ENCODE measurements at places on chromosomes 5 and 9.
A peak's percentile ranks its signal among the peaks of the same experiment; 100 is the strongest.

DNA sequence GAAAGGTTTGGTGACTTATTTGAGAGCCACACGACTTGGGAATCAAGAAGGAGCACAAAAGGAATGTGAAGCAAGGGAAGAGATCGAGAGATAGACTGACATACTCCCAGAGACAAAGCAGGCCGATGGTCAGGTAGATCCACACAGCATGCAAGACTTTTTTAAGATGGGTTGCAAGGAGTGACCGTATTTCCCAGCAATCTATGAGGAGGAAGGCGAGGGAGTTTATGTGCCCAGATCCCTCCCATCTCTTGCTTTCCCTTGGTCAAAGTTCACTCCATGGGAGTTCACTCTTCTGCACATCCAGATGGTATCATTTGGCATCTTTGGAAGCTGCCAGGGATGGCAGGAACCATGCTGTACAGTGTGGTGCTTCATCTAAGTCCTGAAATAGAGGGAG lies 148.9 kb downstream of the RMI1 start:
- no peak for DNase-seq

DNA sequence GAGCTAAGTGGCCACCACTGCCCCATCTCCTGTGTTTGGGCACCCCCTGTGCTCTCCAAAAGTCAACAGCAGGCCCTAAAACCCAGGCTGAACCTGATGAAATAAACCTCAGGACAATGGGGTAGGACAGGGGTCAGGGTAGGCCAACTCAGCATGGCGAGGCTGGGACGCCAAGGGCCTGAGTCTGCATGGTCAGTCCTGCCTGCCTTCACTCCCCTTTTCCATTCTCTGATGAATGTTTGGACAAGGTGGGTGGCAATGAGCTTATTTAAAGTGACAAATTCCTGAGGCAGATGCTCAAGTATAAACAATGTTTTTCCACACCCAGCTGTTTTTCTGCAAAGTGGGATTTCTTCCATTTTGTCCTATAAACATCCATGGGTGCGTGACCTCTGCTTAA lies 47.2 kb upstream of the CXCL14 start:
- DNase-seq, result no peak

DNA sequence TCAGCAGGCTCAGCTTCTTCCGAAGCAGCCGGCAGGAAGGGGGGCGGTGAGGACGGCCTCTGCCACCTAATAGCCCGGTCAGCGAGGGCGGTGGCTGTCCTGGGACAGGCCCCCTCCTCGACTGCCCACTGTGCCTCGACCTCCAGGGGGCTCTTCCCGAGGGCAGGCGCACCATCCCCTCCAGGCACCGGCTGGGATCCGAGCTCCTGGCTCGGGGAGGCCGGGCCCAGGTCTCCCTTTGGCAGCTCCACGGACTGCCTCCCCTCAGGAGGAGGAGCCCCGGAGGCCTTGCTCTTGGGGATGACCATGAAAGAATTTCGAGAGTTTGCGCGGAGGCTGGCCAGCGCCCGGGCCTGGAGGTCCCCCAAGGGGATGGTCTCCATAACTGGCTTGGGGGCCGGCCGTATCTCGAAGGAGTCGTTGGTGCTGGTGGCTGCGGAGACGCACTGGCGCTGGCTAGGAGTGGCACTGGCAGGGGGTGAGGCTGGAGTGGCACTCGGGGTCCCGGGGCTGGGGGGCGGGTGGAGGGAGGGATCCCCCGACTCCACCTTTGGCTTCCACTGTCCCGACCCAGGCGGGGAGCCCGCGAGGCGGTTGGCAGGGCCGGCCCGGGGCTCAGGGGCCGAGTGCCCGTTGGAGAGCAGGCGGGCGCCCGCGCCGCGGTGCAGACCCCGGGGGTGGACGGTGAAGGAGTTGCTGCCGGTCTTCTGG lies 975 bp downstream of the TPRN start:
- DNase-seq, result no peak

DNA sequence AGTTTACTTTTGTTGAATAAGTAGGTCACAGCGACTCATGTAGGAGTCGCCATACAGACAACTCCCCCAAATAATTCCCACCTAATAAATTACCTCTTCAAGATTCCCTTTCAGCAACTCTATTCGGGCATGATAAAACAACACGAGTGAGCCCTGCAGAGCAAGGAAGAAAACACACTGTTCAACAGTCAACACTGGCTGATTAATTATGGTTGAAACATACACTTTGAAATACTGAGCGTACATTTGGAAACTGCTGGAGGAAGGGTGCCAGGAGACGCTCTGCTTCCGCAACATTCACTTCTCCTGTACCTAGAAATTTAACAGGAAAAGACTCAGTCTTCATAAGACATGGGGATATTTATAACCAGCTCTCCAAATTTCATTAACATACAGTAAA lies 117.5 kb downstream of the TTC39B start:
- no peak for DNase-seq

DNA sequence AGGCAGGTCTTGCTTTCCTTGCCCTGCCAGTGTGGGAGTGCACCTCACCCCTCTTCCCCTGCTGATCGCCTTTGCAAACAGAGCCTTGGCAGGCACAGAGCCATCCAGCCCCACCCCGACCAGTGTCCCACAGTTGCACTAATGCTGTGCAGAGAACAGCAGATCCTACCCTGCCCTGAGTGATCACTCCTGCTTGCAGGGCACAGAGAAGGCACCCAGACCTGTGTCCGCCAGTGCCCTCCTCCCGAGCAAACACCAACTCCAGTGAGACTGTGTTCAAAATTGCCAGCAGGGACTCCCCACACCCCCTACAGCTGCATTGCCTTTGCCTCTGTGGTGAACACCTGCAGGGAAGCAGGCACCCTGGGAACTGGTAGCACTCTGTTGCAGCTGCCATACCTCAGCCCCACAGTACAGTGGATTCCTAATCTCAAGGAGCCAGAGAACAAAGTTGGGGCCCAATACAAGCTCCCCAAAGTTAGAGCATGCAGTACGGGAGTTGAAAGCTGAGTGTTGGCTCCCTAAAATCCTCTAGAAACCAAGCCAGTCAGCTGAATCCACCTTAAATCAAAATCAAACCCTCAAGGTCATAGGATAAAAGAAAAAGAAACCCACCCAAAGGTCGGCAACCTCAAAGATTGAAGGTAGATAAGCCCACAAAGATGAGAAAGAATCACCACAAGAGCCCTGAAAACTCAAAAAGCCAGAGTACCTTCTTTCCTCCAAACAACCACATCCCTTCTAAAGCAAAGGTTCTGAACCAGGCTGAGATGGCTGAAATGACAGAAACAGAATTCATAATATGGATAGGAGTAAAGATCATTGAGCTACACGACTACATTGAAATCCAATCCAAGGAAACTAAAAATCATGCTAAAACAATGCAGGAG lies 92.9 kb upstream of the PIK3R1 start:
- DNase-seq, result no peak

GRCh38 chr9:23747088-23748075 lies 78.7 kb downstream of the ELAVL2 start:
- no peak for DNase-seq

DNA sequence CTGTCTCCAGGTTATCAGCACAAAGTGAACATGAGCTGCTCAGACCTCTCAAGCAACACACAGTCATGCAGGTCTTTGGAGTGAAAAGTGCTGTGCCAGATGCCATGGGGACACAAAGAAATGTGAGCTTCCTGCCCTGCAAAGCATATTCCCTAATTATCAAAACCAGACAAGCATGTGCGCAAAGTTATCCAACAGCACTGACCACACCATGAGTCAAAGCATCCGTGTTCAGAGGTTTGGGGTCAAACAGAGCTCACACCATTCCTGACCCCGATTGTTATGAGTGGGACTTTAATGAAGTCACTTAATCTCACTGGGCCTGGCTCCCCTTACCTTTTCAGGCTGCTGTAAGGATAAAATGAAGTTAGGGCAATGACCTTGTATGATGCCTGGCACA lies 138.5 kb downstream of the SLIT3 start:
- DNase-seq, result peak; percentile 46

GRCh38 chr9:122200960-122201595 lies 27.7 kb downstream of the LHX6 start:
- no peak for DNase-seq

GRCh38 chr9:93585695-93586094 lies 9.3 kb downstream of the PHF2 start:
- DNase-seq, result no peak

DNA sequence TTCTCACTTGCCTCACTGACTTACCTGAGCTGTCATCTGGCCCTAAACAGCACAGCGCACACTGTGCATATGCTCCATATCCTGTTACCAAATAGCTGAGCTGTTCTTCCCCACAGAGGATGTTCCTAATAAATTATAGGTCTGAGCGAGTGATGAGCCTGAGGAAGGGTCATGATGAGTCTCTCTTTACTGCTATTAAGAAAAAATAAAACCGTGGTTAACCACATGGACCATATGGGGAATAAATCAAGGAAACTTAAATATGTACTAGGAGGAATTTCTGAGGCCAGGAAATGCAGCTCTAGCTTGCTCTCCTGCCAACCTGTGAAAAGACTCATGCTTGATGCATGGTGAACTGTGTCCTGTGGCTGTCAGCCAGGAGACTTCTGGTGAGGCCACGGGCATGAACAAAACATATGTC lies 424.8 kb upstream of the DMAC1 start:
- no peak for DNase-seq

GRCh38 chr9:107485458-107486043 lies 4.0 kb downstream of the KLF4 start:
- no peak for DNase-seq

DNA sequence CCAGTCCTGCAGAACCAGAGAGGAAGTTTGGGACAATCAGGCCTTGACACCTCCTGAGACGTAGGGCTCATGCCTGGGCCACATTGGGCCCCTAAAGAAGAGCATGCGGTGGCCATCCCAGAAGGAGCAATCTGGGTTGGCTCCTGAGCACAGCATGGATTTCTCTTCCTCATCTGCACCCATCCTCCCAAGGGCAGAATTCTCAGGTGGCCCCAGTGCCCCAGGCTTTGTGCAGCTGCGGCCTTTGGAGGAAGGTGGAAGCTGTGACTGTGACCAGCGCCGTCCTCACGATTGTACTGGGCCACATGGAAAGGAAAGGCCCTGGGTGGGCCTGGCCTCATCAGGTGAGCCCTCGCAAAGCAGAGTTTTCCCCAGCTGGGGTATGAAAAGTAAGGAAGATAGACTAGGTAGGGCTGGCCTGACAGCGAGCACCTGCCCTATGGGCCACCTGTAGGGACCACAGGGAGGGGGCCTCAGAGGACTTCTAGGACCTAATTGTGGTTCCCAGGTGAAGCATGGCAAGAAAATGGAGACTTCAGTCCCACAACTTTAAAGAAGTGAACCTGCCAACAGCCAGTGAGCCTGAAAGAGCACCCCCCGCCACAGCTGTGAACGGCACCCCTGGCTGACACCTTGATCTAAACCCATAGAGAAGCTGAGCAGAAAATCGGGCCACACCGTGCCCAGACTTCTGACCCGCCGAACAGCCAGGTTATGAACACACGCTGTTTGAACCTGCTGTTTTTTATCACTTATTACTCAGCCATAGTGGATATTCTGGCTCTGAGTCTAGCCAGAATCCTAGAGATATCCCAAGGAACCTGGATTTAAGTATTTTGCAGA lies 164.1 kb downstream of the IRX2 start:
- DNase-seq, result no peak

- DNase-seq, result no peak
These were observed 453.7 kb downstream of the LRRC70 start for GRCh38 chr5:63032343-63032742.

GRCh38 chr9:135879619-135880018 lies 27.7 kb downstream of the CAMSAP1 start:
- no peak for DNase-seq

GRCh38 chr9:73179589-73179988 lies 27.9 kb downstream of the ANXA1 start:
- no peak for DNase-seq

DNA sequence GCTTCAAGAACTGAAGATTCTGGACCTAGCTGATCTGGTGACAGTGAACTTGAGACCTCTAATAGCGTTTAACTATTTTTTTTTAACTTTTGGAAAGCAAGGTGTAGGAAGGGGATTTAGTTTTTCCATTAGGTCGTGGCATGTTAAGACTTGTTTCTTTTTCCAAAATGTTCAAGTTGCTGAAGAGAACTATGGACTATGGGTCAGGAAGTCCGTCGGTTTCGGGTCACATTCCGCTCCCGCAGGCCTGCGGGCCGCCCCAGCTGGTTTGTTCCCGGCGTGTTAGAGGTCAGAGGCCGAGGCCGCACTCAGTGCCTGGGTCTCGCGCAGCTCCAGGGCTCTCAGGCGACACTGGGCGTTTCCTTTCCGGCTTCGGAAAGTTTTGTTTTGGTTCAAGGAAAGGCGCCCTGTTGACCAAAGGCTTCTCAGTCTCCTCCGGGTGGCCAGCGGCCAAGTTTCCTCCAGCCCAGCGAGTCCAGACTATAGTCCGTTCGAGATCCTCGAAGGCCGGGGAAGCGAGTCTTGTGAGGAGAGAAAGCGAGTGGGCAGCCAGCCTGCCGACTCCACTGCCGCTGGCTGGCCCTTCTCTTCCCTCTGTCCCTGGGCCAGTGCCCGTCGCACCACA lies 586 bp upstream of the FCHO2 start:
- DNase-seq, result no peak

GRCh38 chr9:109579191-109579948 lies 81.3 kb upstream of the PTPN3 start:
- no peak for DNase-seq

DNA sequence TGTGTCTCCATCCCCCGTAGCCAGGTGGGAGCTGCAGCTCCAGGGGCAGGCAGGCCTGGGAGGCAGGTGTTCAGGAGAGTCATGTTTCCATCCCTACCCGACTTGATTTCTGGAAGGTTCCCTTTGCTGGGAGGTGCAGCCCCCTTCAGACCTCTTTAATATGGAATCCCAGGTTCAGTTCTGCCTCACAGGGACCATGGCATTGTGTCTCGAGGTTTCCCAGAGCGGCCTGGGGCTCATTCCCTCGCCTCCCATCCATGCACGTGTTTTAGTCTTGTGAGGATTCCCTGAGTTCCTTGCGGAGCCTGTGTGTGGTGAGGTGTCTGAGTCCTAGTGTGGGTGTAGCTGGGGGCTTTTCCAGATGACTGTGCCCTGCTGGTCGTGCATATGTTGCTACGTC lies 16.5 kb upstream of the AHRR start:
- no peak for DNase-seq

- DNase-seq, result no peak
These were observed 793.1 kb downstream of the CDH9 start for GRCh38 chr5:26245321-26245720.

- DNase-seq, result no peak
These were observed 26.0 kb upstream of the EPB41L4B start for GRCh38 chr9:109346904-109347303.

DNA sequence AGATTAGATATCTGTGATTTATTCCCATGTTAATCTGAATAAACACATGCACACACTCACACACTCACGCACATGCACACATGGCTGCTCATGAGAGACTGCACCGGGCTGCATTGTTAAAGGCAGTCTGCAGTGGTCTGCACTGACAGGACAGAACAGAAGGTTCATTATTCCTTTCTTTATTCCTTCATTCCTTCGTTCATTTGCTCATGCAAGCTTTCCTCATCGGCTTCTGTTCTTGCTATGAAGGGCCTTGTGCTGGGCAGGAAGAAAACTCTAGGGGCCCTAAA lies 41.4 kb upstream of the FSTL4 start:
- DNase-seq, result no peak
